Hematopoietic multipotent progenitor cell treated with erythropoietin and hydrocortisone succinate and interleukin-3 and kit ligand, for 8 days (in vitro differentiated cells): ENCODE measurements at places on chromosomes 16 and 17.

DNA sequence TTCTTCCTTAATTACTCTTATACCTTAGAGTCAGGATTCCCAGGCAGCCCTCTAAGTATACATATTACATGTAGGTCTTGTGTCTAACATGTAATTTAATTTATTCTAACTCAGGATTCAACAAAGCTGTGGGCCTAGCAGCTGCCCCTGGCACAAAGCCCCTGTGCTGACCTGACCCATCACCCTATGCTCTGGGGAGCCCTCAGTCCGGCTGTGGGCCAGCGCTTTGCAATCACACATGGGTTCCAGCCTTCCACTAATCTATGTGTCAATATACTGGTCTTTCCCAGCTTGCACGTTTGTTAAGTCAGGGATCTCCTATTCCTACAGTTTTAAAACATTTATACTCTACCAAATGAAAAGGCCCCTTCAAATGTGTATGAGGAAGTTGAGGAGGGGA lies 62.7 kb upstream of the SREBF1 start:
- DNase-seq = no peak

DNA sequence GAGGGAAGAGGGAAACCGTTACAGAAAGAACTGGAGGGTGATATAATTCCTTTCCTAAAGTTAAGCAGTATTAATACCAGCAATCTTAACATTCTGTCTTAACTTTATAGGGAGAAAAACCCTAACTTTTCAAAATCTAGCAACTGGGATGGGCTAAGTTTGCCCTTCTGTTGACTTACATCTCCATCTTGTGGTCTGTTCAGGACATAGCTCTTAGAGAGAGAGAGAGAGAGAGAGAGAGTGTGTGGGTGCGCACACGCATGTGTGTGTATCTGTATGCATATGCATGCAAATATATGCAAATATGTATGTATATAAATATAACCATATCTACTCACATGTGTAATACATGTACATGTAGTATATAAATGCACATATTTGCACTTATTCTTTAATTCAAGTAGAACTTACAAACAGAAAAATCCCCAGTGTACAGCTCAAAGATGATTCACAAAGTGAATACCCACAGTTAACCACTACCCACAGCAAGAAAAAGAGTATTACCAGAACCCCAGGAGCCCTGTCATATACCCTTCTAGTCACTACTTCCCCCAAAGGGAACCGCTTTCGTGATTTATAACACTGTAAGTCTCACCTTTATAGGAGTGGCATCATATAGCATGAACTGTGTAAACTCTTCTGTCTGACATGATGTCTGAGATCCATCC lies 46.5 kb downstream of the STX8 start:
- DNase-seq = peak; percentile 48

GRCh38 chr17:29972277-29972676 lies 30.8 kb downstream of the EFCAB5 start:
- DNase-seq = no peak

DNA sequence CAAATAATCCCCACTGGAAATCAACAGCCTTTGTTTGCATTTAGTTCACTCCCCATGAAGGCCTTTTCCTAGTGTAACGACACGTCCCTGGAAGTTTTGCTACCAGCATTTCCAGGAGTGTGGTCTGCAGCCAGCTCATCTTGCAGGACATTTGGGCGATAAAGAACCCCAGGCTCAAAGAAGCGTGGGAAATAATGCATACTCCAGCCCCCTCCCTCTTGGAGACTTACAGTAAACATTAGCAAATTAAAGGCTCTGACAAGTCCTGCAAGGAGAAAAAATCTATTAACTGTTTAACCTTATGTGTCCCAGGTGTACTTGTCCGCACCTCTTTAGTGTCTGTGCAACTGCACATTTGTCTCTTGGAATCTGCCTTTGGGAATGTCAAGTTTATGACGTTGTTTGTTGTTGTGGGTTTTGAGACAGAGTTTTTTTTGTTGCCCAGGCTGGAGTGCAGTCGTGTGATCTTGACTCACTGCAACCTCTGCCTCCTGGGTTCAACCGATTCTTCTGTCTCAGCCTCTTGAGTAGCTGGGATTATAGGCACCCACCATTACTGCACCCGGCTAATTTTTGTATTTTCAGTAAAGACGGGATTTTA lies 131.1 kb downstream of the ABCC1 start:
- no peak for DNase-seq

DNA sequence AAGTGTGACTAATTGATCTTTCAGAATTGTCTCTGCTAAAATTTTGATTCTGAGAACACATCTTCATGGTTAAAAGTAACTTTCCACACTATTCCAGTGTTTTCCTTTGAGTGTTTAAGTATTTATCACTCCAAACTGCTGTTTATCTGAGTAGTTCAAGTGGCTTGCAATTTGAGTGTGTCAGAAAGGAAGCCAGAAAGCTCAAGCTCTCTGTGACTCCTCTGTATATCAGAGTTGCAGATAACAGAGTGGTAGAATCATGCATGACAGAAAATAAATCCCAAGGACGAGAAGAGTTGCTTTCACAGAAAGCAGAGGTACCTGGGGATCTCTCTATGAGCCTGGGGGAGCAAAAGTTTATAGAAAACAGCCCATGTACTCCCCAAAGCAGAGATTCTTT lies 130.0 kb downstream of the CYB561 start:
- DNase-seq = peak; percentile 21

DNA sequence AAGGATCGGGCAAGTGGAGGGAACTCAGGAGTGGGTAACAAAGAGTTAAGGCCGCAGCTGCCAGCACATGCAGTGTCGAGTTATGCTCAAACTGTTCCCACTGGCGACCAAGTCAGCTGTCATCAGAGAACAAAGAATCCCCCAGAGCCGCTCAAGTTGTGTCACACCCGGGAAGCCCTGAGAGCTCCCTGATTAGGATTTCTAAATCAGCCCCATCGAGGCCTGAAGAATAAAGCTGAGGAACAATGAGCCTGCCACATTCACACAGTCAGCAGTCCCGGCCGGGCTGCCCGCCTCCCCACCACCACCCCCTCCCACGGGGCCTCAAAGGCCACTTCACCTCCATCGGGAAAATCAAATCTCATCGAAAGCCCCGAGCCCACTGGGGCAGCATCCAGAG lies 84.5 kb downstream of the SOX9 start:
- DNase-seq = no peak

DNA sequence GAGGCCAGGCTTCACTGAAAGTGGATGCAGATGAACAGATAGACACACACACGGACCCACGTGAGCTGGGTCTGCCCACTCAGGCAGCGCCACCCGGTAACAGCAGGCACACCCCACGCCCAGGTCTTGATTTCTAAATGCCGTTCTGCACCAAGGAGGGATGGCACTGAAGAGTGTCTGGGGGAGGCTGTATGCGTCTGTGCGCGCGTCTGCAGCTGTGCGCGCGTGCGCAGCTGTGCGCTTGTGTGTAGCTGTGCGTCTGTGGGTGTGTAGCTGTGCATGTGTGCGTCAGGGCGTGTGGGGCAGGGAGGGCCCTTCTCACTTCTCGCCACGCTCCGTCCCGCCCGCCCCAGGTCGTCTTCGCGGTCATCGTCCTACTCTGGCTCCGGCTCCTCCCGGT lies 15.5 kb upstream of the IL17C start:
- DNase-seq = no peak
